ENCODE measurements at places on chromosomes 13 and 19. TPM values are rescaled to one million over a fixed set of nuclear protein-coding genes. Genes with fewer than 3 reads are reported as not detected.
A peak's percentile ranks its signal among the peaks of the same experiment; 100 is the strongest.

BCKDHA gene
- 14.1 TPM for total RNA-seq

GRCh38 chr19:33191501-33191900 lies 2.6 kb upstream of the LRP3 start:
- DNase-seq: no peak
- H3K4me1 ChIP-seq: peaks cover 8% of the 10 kb centered on the region
- no peak overlapping the region for H3K27ac ChIP-seq
- no peaks in the 10 kb centered on the region for H3K36me3 ChIP-seq

SHD gene
- not detected for total RNA-seq

MIR17HG gene
- 1.6 TPM for total RNA-seq

IZUMO1 gene
- total RNA-seq: not detected

ZNF180 gene
- total RNA-seq: 16.4 TPM

LGALS7 gene
- total RNA-seq: not detected

DNA sequence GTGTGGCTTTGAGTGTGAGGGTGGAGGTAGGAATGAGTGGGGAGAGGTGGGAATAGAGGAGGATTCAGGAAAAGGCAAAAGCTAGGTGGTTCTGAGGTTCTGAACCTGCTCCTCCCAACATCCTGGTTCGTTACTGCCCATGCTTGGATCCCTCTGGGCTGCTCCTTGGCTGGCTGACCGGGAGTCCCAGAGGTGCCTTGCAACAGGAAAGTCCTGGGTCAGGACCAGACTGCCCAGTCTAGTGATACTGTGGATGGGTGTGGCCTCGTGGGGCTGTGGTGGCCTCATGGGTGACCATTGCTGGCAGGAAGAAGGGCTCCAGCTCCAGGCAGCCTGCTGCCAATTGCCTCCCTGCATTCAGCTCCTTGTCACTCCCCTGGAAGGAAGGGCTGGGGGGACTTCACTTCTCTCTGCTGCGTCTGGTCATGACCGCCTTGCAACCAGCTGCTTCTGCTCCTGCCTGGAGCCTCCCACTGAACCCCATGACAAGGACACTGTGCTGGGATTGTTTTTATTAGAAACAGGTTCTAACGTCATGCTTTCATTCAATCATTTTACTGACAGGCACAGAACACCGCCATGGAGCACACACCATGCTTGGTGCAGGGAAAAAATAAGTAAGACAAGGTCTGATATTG lies 61.5 kb upstream of the UBL3 start:
- DNase-seq: no peak
- no peak overlapping the region for H3K27ac ChIP-seq
- peaks cover 3% of the 10 kb centered on the region for H3K4me1 ChIP-seq

CDC16 gene
- total RNA-seq: 27.2 TPM

DNA sequence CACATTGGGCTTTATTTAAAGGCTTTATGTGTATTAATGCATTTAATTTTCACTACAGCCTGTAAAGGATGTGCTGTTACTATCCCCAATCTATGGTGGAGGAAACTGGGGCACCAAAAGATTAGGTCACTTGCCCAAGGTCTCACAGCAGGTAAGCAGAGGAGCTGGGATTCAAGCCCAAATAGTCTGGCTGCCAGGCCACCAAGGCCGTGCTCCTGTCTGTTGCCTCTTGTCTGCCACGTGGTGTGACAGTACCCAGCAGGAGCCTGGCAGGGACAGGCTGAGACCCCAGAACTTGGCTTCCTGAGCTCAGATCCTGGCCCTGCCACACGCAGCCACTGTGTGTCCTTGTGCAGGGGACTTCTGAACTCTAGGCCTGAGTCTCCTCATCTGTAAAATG lies 4.5 kb downstream of the NTN5 start:
- no peak overlapping the region for H3K27ac ChIP-seq
- H3K36me3 ChIP-seq: no peaks in the 10 kb centered on the region
- H3K4me3 ChIP-seq: no peak overlapping the region

GRCh38 chr13:32587811-32588170 lies 1.5 kb downstream of the PDS5B start:
- H3K27me3 ChIP-seq: no peaks in the 10 kb centered on the region
- H3K36me3 ChIP-seq: peaks cover 16% of the 10 kb centered on the region
- H3K4me3 ChIP-seq: peak overlapping the region; percentile 91
- H3K4me1 ChIP-seq: peaks cover 32% of the 10 kb centered on the region
- H3K27ac ChIP-seq: peak overlapping the region; percentile 60

GRCh38 chr13:96216543-96216942 lies 126.6 kb downstream of the HS6ST3 start:
- H3K36me3 ChIP-seq: no peaks in the 10 kb centered on the region
- H3K4me3 ChIP-seq: no peak overlapping the region
- no peak overlapping the region for H3K27ac ChIP-seq
- H3K4me1 ChIP-seq: no peaks in the 10 kb centered on the region

DNA sequence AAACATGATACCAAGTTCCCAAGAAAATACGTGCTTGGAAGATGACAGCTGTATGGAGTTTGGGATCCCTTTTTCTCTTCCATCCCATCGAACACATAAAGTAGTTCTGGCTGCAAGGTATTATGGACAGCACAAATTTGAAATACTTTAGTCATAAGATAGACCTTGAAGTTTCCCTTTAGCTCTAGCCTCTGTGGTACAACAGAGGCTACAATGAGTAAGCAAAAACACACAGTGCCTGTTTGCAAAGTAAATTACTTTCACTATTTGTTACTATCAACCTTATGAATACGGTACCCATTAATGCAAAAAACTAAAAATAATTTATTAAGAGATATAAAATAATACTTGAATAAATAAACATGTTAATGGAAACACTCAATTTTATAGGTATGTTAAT lies 21.0 kb upstream of the LRCH1 start:
- H3K27me3 ChIP-seq: no peaks in the 10 kb centered on the region
- H3K36me3 ChIP-seq: no peaks in the 10 kb centered on the region
- DNase-seq: no peak
- peaks cover 22% of the 10 kb centered on the region for H3K4me1 ChIP-seq
- H3K4me3 ChIP-seq: no peak overlapping the region

CTXN1 gene
- not detected for total RNA-seq

DNA sequence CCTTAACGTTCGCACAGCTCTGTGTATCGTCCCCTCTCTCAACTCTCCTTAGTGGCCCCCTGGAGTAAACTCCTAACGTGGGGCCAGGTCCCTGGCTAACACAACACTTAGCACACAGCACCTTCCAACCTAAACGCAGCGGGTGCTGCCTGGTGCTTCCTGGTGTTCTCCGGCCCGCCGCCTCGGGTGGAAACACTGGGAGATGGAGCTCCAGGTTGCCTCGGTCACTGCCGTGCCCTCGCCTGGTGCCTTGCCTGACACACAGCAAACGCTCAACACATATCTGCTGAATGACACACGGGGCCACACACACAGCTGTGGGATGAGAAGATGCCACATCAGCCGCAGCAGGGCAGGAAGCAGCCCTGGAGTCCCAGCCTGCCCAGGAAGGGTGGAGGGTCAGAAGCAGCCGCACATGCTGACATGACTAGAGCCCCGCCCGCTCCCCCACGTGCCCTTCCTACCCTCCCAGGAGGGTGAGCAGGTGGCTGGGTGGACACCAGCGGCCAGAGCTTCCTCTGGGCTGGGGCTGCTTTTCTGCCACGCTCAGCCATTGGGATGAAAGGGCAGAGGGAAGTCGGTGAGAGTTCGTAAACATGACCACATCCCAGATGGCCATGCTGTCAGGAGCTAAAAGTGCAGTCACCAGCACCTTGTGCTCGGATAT lies 6.6 kb downstream of the PEPD start:
- H3K36me3 ChIP-seq: peaks cover 30% of the 10 kb centered on the region
- no peaks in the 10 kb centered on the region for H3K27me3 ChIP-seq
- H3K27ac ChIP-seq: peak overlapping the region; percentile 92
- H3K4me1 ChIP-seq: peaks cover 26% of the 10 kb centered on the region

DNA sequence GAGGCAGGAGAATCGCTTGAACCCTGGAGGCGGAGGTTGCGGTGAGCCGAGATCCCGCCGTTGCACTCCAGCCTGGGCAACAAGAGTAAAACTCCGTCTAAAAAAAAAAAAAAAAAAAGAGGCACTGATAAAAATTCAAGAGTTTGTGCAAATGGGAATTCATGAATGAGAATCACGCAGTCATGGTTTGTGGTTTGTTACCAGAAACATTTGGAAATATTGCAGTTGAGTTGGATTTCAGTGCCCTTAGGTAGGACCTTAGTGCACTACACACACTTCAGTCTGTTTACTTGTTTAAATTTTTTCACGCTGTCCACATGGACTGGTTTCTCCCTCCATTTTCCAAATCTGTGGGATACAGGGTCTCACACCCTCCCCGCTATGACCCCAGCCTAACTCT lies 28.4 kb downstream of the ZNF844 start:
- H3K36me3 ChIP-seq: 0 out of 2 replicates have a peak, but pooled peaks cover 2% of the 10 kb centered on the region
- H3K4me3 ChIP-seq: peak overlapping the region; percentile 47
- H3K27ac ChIP-seq: no peak overlapping the region
- H3K27me3 ChIP-seq: no peaks in the 10 kb centered on the region
- no peak for DNase-seq
- H3K4me1 ChIP-seq: no peaks in the 10 kb centered on the region

- H3K4me3 ChIP-seq: peak within 1 kb of the TSS; percentile 17
- no peak within 1 kb of the TSS for H3K27ac ChIP-seq
- no peaks in the 10 kb centered on the region for H3K36me3 ChIP-seq
- DNase-seq: no peak
These were observed at the start of gene TMEM59L for GRCh38 chr19:18612772-18613588. Gene TMEM59L, plus strand, starts transcription at chr19:18612870. Its CDS starts 89 bp downstream, at chr19:18612959.

DNA sequence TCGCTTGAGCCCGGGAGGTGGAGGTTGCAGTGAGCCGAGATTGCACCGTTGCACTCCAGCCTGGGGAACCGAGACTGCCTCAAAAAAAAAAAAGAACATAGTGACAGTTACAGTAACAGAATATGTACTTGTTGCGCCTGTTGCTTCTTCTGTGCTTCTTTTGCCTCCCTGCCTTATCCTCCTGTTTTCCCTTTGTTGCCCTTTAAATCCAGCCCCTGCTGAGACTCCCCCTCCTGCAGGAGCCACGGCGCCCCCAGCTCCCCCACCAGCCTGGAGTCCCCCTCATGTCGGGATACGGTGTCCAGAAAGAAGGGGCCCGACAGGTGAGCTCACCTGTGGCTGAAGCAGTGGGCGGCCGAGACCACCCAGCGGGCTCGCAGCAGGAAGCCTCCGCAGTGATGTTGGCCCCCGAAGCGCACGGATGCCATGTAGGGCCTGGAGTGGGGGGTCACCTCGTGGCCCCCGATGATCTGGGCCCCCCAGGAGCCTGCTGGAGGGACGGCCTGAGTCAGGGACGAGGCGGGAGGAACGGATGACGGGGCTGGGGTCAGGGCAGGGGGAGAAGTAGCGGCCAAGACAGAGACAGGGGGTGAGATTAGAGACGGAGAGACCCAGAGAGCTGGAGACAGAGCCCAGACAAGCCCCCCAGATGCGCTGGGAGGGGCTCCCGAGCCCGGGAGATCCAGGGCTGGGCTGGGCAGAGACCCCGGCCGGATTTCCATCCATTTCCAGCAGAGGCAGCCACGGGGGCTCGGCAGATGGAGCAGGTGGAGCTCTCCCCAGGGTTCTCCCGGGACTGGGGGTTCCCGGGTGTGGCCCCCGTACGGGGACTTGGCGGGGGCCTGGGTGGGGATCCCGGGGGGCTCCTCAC lies 536 bp downstream of the PRSS57 start:
- H3K36me3 ChIP-seq: no peaks in the 10 kb centered on the region
- H3K4me3 ChIP-seq: no peak overlapping the region
- DNase-seq: no peak
- no peak overlapping the region for H3K27ac ChIP-seq

- H3K27ac ChIP-seq: no peak overlapping the region
- H3K4me3 ChIP-seq: no peak overlapping the region
- H3K4me1 ChIP-seq: peaks cover 3% of the 10 kb centered on the region
- peaks cover 48% of the 10 kb centered on the region for H3K27me3 ChIP-seq
- peak; percentile 46 for DNase-seq
- H3K36me3 ChIP-seq: no peaks in the 10 kb centered on the region
These were observed 496.8 kb downstream of the MYO16 start for GRCh38 chr13:109126178-109126577.

ZNF835 gene
- total RNA-seq: not detected

- no peak overlapping the region for H3K4me3 ChIP-seq
- H3K36me3 ChIP-seq: no peaks in the 10 kb centered on the region
- DNase-seq: peak; percentile 99
These were observed 11.9 kb upstream of the FOSB start for GRCh38 chr19:45455707-45456499.

DNA sequence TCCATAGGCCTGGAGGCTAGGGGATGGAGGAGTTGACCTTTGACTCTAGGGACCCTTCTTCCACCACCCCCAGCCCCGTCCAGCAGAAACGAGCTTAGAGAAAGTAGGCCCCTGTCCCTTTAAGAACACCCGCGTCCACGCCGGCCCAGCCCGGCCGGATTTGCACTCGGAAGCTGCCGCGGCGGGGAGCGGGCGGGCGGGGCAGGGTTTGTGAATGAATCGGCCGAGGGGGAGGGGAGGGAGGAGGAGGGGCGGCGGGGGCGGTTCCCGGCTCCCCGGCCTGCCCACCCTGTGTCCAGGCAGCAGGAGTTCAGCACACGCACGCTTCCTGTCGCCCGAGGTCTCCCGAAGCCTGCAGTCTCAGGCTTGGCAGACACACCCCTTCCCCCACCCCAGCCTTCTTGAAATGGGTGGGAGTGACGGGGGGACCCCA lies 1.5 kb downstream of the UNC13A start:
- no peaks in the 10 kb centered on the region for H3K36me3 ChIP-seq
- DNase-seq: peak; percentile 66
- H3K4me3 ChIP-seq: no peak overlapping the region
- H3K27ac ChIP-seq: no peak overlapping the region
- H3K27me3 ChIP-seq: peaks cover 26% of the 10 kb centered on the region

Measured in SJSA1 (cell line).